ENCODE measurements at places on chromosomes 11 and 22.

- DNase-seq, result no peak
Observed at GRCh38 chr11:23021287-23021863, 161.1 kb upstream of the CCDC179 start.

- DNase-seq, result no peak
Observed at GRCh38 chr11:130145311-130145812, 14.2 kb upstream of the ST14 start.

GRCh38 chr22:37300551-37301017 lies 18.3 kb downstream of the CYTH4 start:
- no peak for DNase-seq

- no peak for DNase-seq
Observed at GRCh38 chr22:25420925-25421904, 143.3 kb upstream of the GRK3 start.

DNA sequence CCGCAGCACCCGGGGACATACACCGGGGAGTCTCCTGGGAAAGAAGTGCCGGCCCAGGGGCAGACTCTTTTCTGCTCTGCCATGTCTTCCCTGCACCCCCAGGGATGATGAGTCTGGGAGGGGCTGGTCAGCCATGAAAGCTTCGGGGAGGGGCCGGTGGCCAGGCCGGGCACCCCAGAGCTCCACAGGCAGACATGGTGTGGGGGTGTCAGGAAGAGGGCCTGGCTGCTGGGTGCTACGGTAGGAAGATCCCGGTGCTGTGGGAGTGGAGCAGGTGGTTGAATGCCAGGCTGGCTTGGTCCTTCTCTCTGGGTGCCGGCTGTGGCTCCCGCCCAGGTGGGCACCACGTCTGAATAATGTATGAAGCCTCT lies 17.4 kb downstream of the LSP1 start:
- DNase-seq, result no peak

DNA sequence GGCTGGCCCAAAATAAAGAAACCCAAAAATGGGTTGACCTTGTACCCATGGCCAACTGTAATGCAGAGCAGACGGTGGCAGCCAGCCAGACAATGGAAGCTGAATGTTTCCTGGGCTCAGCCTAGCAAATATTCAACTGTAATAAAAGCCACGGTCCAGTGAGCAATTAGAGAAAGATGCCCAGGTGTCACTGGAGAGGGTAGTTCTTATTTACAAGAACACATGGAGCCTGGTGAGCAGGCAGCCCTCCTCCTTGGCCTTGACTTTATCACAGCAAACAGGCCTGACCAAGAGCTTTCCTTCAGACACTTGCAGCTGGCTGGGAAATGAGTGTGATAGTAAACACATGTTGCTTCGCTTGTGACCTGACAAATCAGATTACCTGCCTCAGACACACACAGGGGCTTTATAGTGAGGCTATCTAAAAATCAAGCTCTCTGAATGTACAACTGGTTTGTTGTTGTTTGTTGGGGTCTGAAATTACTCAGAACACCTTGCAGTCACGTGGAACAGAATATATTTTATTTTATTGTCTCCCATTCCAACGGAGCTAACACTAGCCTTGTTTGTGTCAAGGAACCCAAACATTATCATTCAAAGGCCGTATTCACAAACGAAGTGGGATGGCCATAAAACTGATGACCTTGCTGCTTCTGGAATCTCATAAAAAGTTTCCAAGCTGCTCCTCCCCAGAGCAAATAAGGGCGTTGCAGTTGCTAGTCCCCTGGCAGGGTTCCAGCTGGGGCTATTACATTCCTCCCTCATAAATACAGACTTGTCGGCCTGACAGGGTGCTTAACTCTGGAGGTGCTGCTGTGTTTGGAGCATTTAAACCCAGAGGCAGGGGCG lies 161.1 kb downstream of the BBOX1 start:
- no peak for DNase-seq

- no peak for DNase-seq
Observed at GRCh38 chr11:72927380-72927779, 113.2 kb downstream of the ATG16L2 start.

DNA sequence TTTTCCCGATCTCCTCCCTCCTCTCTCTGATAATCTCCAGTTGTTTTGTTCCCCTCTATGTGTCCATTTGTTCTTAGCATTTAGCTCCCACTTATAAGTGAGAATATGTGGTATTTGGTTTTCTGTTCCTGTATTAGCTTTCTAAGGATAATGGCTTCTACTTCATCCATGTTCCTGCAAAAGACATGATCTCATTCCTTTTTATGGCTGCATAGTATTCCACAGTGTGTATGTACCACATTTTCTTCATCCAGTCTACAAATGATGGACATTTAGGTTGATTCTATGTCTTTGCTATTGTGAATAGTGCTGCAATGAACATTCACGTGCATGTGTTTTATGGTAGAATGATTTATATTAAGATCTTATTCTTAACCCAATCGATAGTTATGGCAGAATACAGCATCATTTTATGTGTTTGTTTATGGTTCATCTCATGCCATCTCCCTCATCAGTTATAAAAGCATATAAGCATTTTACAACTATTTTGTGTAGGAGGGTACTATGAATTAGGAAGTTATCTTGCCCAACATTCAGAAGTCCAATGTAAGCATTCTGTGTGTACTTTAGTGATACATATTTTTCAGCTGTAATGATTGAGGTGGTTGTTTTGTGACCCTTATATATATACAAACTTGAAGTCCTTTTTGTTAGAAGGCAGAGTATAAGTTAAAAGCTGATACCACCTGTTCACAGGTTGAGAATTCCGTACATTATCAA lies 3.2 kb downstream of the MS4A3 start:
- DNase-seq, result no peak
